ENCODE measurements at places on chromosomes 6 and 20.

- DNase-seq: no peak
Measured at GRCh38 chr6:47519279-47519678, 41.7 kb downstream of the CD2AP start.

DNA sequence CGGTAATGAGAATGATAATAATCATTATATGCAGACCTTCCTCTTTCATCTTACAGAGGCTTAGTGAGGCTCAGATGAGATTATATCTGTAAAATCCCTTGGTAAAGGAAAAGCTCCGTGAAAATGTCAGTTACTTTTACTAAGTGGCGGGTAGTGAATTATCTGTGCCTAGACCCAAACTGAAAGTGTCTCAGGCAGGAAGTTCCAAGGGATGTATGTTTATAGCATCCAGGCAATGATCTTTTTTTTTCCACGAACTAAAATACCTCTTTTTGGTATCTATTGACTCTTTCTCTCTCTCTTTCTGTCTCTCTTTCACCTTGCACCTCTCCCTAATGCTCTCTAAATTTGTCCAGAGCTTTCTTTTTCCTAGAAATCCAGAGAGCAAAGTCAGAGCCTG is 5.0 kb downstream of the TCF21 start:
- DNase-seq: no peak

- no peak for DNase-seq
Measured at GRCh38 chr6:100100776-100101175, 106.8 kb upstream of the MCHR2 start.

- DNase-seq: no peak
Measured at GRCh38 chr6:35218021-35218420, 4.3 kb downstream of the SCUBE3 start.

GRCh38 chr6:113352029-113352801 is 504.9 kb upstream of the MARCKS start:
- no peak for DNase-seq

DNA sequence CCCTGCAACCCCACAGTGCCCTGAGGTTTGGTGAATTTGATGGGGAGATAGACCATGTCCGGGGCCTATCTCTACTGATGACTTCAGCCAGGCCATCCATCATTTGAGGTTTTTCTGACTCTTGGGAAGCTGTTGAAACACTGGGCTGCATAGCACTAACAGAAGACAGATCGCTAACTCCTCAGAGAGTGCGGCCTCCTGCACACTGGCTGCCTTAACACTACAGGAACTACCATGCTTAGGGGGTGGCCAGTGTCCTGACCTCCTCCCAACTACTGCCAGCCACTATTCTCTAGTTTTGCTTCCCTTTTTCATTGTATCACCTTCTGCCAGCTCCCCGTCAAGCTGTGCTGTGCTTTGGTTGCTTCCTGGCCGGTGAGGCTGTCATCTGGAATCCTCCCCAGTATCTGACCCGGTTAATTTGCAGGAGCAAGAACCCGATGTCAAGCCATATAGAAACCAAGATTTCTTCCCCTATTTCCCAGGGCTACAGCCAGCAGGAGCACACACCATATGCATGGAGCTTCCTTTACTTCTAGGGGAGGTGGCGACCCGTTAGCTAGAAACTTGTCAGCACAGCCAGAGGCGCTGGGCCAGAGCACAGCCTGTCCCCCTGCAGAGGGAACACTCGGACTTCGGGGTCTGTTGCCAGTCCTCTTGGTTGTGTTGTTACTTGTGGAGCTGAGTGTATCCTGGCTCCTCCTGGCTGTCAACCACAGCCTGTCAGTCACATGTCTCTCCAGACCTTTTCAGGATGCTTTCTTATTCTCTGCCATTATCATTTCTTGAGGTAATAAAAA is 57.3 kb upstream of the TRAF3IP2 start:
- DNase-seq: no peak
